NCI-H1105 (cell line): ENCODE measurements at places on chromosomes 11 and 22.

GRCh38 chr11:111422494-111423249 is 43.6 kb upstream of the POU2AF1 start:
- DNase-seq, result peak; percentile 82

DNA sequence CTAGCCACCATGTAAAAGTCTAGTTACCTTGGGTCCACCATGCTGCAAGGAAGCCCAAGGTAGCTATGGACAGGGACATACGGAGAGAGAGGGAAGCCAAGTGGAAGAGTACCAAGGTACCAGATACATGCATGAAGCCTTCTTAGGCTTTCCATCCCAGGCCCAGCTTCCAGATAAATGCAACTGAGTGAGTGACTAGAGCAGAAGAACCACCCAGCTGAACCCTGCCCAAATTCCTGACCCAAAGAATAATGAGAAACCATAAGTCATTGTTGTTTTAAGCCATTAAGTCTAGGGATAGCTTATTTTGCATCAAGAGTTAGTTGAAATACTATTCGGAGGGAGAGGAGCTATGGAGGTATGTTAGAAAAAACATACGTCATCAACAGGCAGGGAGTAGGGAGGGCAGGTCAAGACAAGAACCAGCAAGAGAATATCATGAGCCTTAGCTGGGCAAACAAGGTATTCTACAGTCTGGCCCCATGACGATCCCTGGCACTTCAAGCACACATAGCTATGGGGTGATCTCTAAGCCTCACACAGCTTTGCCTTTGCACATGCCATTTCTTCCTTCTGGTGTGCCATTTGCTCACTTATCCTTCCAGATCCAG is 36.5 kb upstream of the APLNR start:
- DNase-seq, result no peak

GRCh38 chr22:20802922-20803553 is 29.1 kb downstream of the SERPIND1 start:
- DNase-seq, result no peak

DNA sequence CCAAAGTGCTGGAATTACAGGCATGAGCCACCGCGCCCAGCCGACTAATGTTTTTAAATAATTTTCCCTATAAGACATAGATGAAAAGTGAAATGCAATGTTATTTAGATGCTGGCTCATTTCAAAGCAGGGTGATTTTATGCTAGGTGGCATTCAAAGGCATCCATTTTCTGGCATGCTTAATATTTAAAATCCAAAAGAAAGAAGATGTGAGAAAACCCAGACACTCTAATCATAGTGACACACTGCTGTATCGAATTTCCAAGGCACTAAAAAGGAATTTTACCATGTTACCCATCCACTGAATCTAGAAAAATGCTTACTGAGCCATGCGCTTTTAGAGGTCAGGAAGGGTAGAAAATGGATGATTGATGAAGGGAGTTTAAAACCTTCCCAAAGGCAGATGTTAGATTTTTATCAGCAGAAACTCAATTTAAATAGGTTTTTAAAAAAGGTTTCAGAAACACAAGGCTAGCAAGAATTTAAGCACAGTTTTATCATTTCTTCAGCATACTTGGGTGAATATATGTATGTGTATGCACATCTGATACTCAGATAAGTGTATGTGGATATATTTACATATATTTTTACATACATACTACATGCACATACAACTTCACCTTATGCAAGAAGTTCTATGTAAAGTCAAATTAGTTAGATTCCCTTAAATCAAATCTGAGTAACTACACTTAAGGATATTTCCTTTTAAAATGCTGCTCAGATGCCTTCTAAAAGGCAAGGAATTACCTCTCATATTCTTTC is 24.1 kb upstream of the CCDC89 start:
- no peak for DNase-seq

GRCh38 chr11:12592283-12592682 is 81.9 kb upstream of the TEAD1 start:
- DNase-seq, result no peak

- no peak for DNase-seq
Observed at GRCh38 chr11:19646308-19646707, 66.3 kb upstream of the NAV2 start.

GRCh38 chr11:76708972-76709660 is 38.6 kb upstream of the LRRC32 start:
- DNase-seq, result no peak

DNA sequence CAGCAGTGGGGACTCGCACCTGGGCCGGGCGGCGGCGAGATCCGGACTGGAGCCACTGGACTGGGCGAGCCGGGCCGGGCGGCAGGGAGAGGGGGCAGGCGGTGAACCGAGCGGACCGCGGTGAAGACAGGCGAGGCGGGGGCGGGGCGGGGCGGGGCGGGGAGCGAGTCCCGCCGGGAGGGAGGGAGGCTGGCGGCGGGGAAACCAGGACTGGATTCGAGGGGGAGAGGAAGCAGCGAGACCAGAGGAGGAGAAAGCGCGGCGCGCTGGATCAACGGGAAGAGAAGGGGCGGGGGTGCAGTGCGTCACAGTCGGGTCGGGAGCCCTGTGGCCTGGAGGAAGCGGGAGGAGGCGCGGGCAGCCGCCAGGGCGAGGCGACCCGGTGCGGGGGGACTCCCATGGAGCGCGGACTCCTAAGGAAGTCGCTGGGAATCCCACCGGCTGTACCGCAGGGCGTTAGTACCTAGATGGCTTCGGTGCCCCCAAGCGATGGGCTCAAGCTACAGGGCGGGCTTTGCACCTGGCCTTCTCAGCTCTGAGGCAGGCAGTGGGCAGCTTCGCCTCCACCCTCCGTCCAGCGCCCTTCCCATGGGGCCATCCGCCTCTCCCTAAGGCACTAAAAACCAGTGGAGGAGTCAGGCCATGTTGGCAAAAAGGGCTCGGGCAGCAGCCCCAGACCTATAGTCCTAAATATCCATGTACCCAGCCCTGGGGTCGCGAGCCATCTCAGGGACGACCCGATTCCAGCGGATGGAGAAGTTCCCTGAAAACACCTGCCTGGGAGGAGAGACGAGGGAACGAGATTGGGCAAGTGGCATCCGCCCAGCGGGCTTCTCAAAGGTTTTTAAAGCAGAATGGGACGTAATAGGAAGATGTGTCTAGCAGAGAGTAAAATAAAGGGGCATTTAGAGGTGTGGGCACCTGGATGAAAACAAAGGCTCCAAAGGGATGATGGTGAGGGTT is at the start of gene TMEM121B:
TSS of gene TMEM121B (minus strand) at position 128 of the 963 bp plus-strand sequence. CDS start 233 bp downstream, outside the sequence.
- peak; percentile 93 for DNase-seq

- DNase-seq, result no peak
Observed at GRCh38 chr11:118885831-118886565, 2.3 kb downstream of the CXCR5 start.
